ENCODE measurements at places on chromosomes 4 and X. TPM values are rescaled to one million over a fixed set of nuclear protein-coding genes. Genes with fewer than 3 reads are reported as not detected.

DNA sequence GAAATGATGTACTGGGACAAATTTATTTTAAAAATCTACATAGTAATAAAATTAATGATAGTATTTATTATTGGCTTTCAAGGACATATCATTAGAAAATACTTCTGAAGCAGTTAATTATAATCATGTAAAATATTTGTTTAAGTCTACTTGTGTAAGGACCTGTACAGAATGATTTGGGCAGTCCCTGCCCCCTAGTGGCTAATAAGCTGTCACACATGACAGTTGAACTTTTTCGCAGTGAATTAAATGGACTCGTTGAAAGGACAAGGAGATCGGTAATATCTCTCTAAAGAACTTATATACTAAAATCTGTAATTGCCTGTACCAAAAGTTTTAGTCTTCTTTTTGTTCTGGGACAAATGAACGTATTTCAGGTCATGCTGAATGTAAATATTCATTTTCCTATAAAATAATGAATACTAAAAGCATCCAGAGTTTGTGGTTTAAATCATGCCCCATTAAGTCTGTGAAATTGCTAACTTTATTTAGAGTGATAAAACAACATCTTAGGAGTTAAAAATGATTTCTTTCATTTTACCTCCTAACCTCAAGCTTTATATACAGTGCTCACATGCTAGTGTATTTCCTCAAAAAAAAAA lies 13.6 kb downstream of the EXOC1 start:
- peak; percentile 74 for DNase-seq

GRCh38 chrX:110172215-110172614 lies 145.7 kb downstream of the AMMECR1 start:
- no peak for DNase-seq

- DNase-seq = no peak
Measured at GRCh38 chr4:189769131-189769530, 171.5 kb upstream of the FRG1 start.

DNA sequence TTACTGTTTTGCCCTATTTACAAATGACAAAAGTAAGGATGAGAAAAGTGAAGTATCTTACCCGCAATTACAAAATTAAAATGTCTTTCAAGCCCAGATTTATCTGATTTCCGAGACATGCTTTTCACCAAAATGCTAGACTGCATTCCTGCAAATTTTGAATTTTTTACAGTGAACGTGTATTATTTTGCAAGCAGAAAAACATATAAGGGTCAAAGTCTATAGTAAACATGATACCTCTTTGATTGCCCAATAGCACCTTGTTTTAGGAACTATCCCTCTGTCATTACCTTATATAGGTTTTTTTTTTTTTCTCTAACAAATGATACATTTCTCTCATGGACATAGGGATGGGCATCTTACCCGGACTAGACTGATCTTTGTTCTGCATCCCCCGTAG lies 134.2 kb upstream of the RAP2C start:
- no peak for DNase-seq

DNA sequence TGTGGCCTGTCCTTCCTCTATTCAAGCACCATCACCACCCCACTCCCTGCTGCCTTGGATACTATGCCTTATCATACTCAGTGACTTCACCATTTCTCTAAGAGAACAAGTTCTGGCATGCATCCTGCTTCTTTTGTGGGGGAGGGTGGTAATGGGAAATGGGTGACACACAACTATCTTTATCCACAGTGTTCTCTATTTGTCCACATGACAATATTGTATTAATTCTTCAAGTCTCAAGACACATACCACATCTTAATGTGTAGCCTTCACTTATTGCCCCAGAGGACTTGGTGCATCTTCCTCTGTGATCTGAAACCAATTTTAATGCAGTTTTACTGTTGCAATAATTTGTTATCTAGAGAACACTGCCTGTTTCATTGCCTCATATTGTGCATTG lies 29.3 kb upstream of the UGT2B7 start:
- peak; percentile 37 for DNase-seq

GRCh38 chr4:2941138-2942036 lies 21.8 kb downstream of the NOP14 start:
- no peak for DNase-seq

DNA sequence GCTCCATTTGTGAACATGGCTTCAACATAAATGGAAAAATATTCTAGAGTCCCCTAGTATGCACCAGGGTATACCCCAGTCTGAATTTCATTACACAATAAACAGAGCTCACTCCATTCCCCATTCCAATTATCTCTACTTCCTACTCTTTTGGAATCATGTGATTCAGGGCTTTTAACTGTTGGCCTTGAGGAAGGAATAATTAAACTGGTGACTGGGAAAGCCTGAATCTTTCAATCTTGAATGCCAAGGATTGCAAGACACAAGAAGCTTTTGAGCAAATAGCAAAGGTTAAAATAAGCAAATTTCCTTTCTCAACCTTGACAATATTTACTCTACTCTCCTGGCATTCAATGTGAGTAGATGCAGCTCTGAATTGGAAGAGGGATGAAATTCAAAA lies 77.5 kb upstream of the INPP4B start:
- DNase-seq = no peak

- no peak for DNase-seq
Measured at GRCh38 chr4:103915224-103915869, 195.6 kb upstream of the TACR3 start.

GRCh38 chr4:12844141-12844540 lies 640.0 kb downstream of the RAB28 start:
- DNase-seq = no peak

GRCh38 chr4:58636381-58636780 lies 1526.2 kb upstream of the IGFBP7 start:
- DNase-seq = no peak

DNA sequence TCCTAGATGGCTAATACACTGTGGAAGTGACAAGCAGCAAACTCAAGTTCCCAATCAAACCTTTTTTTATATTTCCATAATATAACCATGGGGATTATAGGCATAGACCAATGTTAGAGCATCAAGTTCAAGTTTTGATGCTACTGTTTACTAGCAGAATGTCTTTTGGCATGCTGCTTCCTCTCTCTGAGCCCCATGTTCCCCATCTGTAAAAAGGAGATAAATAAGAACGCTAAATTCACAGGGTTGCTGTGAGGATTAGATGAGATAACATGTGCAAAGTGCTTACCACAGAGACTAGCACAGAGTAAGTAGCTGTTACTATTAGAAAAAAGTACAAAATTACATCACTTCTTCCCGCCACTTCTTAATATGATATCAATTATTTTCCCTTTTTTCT lies 18.0 kb downstream of the MBNL3 start:
- DNase-seq = no peak

- peak; percentile 17 for DNase-seq
Measured at GRCh38 chrX:57918750-57919436, 8.6 kb upstream of the ZXDA start.

GRCh38 chrX:12819222-12819621 lies 28.0 kb downstream of the PRPS2 start:
- no peak for DNase-seq

DNA sequence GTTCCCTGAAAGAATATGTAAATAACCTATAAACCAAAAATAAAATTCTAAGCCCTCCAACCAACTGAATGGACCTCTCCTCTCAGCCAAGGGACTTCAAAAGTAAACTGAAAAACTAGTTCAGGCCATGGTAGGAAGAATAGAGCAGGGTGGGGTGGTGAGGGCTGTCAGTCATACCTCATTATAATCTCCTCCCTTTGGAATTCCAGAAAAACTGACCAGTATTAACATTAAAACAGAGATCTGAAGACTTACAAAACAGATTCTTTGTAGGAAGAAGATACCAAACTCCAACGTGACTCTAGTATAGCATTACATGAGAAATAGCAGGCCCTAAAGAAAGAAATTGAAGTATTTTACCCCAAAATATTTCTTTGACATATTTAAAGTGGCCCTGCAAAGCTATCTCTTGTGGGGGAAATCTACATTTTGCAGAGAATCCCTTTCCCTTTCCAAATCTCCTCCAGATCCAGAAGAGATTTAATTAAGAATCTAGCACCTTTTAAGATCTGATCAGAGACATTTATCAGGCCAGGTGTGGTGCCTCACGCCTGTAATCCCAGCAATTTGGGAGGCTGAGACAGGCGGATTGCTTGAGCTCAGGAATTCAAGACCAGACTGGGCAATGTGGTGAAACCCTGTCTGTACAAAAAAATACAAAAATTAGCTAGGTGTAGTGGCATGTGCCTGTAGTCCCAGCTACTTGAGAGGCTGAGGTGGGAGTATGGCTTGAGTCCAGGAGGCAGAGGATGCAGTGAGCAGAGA lies 15.1 kb downstream of the TBC1D9 start:
- DNase-seq = no peak

- no peak for DNase-seq
Measured at GRCh38 chr4:8171266-8171665, 12.7 kb upstream of the ABLIM2 start.

DNA sequence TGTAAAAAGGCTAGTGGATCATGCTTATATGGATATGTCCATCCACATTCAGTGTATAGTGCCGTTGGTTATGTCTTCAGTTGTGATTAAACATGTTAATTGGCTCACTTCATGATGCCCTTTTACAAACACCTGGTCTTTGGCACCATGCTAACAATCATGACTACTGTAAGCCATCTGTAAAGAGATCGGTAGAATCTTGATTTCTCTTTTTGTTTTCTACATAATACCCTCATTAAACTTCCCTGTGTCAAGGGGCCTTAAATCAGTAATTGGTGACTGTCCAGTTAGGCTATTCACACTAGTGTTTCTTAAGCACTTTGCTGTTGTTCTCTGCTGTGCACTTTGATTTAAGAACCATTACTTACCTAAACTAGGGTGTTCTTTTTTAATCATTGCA lies 475.2 kb downstream of the RPA4 start:
- DNase-seq = no peak

DNA sequence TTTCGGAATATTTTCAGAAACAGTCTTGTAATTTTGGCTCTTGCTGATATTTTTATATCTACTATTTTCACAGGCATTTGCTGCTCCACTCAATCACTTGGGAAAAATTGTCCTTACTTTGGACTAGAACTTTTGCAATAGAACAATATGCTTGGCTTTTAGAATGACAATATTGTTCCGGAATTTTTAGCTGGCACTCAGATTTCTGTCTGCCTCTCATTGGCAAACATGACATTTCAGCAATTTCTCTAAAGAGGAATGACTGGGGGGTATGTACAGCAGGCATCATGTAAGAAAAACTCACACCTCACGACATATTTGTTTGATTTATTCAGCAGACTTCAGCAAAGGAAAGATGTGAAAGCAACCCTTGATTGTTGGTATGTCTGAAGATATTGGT lies 243.6 kb upstream of the GPRIN3 start:
- no peak for DNase-seq

DNA sequence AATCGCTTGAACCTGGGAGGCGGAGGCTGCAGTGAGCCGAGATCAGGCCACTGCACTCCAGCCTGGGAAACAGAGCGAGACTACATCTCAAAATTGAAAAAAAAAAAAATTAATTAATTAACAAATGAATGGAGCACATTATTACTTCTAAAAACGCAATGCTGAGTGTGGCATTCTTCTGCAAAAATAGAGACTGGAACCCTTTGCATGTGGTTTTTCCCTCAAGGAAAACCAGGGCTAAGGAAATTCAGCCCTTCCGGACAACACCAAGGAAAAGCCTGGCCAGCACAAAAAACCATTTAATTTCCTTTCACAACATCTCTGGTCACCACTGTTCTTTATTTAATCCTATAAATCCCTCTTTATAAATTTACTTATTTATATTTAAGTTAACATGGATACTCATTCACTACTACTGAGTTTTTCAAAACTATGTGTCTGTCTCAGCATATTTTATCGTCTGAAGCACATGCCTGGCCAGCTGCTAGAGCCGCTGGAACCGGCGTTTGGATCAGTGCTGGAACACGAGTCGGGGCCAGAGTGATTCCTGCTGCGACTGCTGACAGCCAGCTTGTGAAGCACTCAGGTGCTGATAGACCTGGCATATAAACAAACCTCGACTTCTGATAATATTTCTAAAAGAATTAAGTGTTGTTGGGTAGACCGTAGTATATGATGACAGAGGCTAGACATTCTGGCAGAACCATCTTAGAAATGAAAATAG lies 84.5 kb upstream of the WWC2 start:
- no peak for DNase-seq

- no peak for DNase-seq
Measured at GRCh38 chrX:45903781-45904201, 641.4 kb downstream of the ZNF674 start.

DNA sequence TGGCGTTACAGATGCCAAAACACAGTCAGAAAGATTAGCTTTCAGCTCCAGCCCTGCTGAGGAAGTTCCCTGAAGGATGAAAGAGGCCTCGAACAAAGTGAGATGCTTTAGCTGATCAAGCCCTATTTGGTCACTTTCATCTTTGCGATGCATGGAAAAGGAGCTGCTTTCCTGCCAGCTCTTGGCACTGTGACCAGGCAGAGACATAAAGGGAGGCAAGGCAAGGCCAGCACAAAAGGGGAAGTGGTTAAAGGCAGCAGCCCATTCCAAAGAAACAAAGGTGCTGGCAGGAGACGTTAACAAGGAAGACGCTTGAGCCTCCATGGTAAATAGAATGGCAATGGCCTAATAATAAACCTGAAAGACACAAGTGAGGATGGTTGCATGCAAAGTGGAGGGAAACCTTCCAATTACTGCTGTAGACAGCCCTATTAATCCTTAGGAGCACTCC lies 617.1 kb upstream of the INTU start:
- DNase-seq = no peak

DNA sequence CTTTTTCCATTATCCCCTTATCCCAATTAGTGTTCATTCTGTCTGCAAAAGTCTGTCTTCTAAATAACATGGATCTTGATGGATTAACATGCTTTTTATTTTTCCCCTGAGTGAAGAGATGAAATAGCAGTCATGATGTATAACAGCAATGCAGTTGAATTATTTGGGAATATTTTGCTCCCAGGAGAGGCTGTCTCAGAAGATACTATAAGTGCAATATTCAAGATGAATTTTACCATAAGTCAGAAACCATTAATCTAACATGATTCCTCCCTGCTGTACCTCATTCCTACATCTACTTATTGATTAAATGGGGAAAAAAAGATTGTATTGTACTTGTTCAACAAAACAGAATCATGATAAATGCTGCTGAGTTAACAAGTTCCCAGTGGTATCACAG lies 233.2 kb upstream of the KCNIP4 start:
- DNase-seq = no peak

GRCh38 chrX:8755116-8755515 lies 23.2 kb upstream of the ANOS1 start:
- no peak for DNase-seq

GRCh38 chr4:164683040-164683439 lies 70.9 kb upstream of the SMIM31 start:
- DNase-seq = no peak

GRCh38 chrX:63258144-63258543 lies 93.0 kb downstream of the SPIN4 start:
- no peak for DNase-seq

ZNF711 gene
- 2.3 TPM for total RNA-seq

GUCY1A1 gene
- total RNA-seq = 0.54 TPM

KCND1 gene
- total RNA-seq = 0.28 TPM

RRH gene
- total RNA-seq = not detected

LAP3 gene
- total RNA-seq = 91.6 TPM

EDA2R gene
- total RNA-seq = 23.8 TPM

GPRIN3 gene
- not detected for total RNA-seq

ERAS gene
- not detected for total RNA-seq

TBL1X gene
- total RNA-seq = 21.1 TPM
